ENCODE measurements at places on chromosomes 2 and 18. TPM values are rescaled to one million over a fixed set of nuclear protein-coding genes. Genes with fewer than 3 reads are reported as not detected.

- DNase-seq, result no peak
Measured at GRCh38 chr2:199315299-199316179, 142.2 kb downstream of the SATB2 start.

- no peak for DNase-seq
Measured at GRCh38 chr2:203510941-203511305, 24.2 kb downstream of the RAPH1 start.

GRCh38 chr2:744088-744487, 66.9 kb upstream of the TMEM18 start:
- DNase-seq, result no peak

- DNase-seq, result no peak
Measured at GRCh38 chr2:45786030-45786835, 134.8 kb downstream of the PRKCE start.

GRCh38 chr2:1024981-1025380, 74.3 kb downstream of the SNTG2 start:
- DNase-seq, result no peak

DNA sequence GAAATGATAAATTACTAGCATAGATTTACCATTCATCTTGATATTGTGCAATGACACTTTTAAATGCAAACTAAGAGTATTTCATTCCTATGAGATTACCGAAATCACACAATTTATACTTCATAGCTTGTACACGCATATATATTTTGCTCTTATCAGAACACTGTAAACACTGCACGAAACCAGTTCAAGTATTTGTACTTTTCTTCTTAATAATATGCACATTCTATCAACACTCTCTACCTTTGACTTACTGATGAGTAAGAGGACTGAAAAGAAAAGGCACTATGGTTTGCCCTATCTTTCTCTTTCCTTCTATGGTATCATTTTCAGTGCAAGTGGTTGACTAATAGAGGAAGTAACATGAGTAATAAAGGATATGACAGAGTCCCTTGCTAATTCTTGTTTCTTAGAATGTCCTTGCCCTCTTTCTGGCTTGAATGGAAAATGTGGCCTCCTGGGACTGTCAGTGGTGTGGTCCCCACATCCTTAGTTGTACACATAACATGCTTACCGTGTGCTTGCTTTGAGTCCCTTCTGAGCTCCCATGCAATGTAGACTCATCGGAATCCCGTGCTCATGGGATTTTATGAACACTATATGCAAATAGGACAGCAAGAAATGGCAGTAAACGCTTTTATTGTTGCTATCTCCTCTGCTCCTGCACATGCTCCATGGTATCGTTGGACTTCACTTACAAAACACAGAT, 363.5 kb upstream of the TNP1 start:
- DNase-seq, result no peak

GRCh38 chr2:102126169-102126568, 16.4 kb upstream of the IL1R1 start:
- no peak for DNase-seq

DNA sequence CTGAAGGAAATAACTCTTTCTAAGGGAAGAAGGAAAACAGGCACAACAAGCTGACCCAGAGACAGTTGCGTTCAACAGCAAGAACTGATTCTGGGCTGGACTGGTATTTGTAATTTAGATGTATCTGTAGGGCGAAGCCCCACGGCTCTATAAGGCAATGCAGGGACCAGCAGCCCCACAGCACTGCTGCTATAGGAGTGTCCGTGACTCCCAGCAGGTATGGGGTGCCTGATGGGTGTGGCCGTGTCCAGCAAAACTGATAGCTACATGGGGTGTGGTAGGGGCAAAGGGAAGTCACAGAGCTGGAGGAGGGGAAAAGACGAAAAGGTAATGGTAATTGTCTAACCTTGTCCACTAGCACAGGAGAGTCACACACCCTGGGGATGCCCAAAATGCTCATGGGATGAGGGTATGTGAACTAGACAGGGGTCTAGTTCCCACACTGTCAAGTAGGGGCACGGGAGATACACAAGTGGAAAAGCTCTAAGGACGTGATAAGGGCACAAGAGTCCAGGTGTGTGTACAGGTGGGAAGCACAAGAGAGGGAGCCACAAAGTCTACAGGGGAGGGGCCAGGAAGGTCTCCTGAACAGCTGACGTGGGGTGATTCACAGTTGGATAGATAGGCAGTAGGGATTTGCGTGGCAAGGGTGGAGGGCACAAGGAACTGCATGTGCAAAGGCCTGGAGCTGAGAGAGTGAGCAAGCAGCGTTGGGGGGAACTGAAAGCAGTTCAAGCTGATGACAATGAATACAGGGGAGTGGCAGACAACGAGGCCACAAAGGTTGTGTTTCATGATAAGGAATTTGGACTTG, 48.5 kb upstream of the ASPRV1 start:
- DNase-seq, result no peak

DNA sequence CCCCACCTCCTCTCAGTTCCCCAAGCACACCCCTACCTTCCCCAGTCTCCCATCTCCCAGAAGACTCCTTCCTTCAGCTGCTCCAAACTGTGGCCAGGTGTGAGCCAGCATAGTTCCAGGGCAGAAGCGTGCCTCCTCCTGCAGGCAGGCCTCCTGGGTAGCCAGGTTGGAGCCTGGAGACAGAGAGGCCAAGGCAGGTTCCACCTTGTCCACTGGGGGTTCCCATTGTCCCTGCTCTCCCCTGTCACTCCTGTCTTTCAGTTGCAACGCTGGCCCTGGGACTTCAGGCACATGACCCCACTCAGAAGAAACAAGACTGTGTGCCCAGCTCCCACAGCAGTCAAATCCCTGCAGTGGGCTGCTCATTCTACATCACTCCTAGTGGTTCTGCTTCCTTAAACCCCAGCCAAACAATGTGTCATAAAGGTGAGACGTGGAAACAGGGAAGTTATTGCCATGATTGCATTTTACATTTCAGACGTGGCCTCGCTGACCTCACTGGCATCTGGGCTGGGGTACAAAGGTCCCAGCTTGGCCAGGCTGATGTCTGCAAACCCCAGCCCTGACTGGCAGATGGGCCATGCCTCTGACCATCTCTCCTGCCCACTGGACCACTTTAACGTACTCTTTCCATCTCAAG, 96.5 kb upstream of the BOD1L2 start:
- no peak for DNase-seq

DNA sequence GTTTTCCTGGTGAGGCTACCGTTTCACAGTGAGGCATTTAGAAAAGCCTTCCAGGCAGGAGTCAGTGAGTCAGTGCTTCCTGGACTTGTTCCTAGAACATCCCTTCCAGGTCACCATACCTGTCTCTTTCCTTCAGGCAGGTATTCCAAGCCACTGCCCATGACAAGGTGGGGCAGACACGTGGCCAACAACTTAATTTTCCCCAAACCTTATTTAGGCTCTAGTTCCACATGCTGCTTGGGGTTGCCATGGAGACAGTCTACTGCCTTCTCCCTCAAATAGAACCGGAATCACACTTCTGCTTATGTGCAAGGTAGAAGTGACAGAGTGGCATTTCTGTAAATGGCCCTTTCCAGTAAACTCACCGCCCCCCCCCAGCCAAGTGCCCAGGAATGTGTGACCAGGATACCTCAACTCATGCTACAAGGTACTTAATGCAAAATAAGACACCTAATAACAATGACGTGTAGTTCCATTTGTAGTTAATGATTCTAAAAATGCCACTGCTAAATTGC, 258.3 kb downstream of the PRKCE start:
- no peak for DNase-seq

DNA sequence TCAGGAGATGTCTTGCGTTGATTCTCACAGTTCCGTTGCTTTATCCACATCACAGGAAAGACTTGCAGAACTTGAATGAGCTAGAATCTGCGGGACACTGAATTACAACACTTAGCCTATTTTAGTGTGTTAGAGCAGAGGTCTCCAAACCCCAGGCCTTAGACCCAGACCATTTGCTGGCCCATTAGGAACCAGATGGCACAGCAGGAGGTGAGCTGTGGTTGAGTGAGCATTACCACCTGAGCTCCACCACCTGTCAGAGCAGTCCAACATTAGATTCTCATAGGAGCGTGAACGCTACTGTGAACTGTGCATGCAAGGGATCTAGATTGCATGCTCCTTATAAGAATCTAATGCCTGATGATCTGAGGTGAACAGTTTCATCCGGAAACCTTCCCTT, 3.8 kb downstream of the MRPL30 start:
- DNase-seq, result no peak

DNA sequence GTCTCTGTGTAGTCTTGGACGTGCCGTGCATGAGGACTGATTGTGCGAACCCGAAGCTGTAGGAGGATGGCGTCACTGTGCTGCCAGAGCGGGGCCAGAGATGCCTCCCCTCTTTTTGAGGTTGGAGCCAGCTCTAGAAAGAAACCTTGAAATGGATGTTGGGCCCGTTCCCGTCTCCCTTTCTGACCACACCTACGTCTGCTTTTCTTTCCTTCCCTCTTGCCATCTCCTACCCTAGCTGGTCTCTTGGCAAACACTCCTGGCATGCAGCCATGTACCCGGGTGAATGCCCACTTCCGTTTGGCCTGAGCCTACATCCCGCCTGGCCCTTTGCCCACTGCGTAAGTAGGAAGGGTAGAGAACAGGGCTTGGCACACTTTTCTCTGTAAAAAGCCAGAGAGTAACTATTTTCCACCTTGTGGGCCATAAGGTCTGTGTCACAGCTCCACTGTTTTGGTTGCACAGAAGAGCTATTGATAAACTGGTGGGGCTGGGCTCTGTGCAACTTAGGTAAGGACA, 37.4 kb downstream of the SH3BP4 start:
- peak; percentile 91 for DNase-seq

GRCh38 chr2:44137872-44138551, 30.7 kb upstream of the PPM1B start:
- no peak for DNase-seq

DNA sequence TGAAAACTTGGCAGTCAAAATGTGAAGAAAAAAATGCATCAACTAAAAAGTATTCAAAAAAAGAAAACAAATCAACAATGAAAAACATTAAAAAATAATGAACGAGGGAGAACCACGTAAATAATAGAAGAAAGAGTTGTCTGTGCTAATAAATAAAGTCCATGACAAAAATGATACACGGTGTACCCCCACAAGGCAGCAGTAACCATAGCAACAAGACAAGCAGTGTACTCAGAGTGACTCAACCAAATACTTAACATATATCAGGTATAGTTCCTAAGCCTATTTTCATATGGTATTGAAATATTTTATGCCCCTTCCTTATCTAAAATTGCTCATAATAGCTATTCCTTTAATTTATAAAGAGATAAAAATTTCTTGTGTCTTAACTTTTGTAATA, 162.3 kb upstream of the TMEM200C start:
- no peak for DNase-seq

Gene CCBE1
- total RNA-seq, result 3.9 TPM

Gene EVX2
- not detected for total RNA-seq

Gene MSTN
- total RNA-seq, result not detected

Gene GKN1
- not detected for total RNA-seq

Gene LOXHD1
- total RNA-seq, result 0.62 TPM

Gene GPR75
- 0.86 TPM for total RNA-seq

Gene ACKR3
- total RNA-seq, result 27.9 TPM

Gene COLEC11
- total RNA-seq, result 2.9 TPM

Gene FRZB
- total RNA-seq, result 1.4 TPM

Data from Right ventricle myocardium superior (tissue), 1 donor.